T-cell (primary cell): ENCODE measurements at places on chromosomes 7 and 10. TPM values are rescaled to one million over a fixed set of nuclear protein-coding genes. Genes with fewer than 3 reads are reported as not detected.

- no peak for DNase-seq
- H3K27me3 ChIP-seq = peaks cover 3% of the 10 kb centered on the region
- no peaks in the 10 kb centered on the region for H3K36me3 ChIP-seq
- no peak overlapping the region for H3K27ac ChIP-seq
Observed at GRCh38 chr7:134287916-134288659, 28.6 kb downstream of the SLC35B4 start.

NPC1L1 gene
- total RNA-seq = 0.10 TPM

GRCh38 chr7:112081778-112082177, 124.4 kb downstream of the DOCK4 start:
- H3K27ac ChIP-seq = no peak overlapping the region
- DNase-seq = no peak
- no peaks in the 10 kb centered on the region for H3K4me1 ChIP-seq
- H3K27me3 ChIP-seq = peaks cover 4% of the 10 kb centered on the region
- no peak overlapping the region for H3K4me3 ChIP-seq

RBP3 gene
- total RNA-seq = not detected

DNA sequence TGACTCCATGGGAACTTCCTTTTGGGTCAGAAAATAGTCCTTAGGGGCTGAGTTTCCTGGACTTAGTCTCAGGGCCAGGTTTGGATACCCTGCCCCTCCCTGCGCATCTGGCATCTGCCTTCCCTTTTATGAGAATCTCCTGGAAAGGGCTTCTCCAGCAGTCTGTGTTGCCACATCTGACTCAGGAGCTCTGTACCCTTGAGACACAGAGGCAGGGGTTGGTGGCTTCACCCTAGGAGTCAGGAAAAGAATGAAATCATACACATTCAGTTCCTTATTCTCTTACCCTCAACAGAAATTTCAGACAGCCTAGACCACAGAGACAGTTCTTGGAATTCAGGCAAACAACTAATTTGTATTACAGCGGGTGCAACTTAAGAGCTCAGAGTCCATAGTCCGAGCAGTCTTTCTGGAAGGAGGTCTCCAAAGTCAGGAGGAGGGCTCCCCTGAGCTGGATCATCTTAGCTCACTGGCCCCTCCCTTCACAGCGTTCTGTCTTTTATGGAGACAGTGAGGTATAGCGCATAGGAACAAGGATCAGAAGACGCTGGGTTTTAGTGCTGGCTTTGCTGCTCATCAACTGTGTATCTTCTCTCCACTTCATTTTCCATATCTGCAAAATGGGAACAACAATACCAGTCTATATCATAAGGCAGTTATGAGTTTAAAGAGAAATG, 3.0 kb upstream of the PLAU start:
- peaks cover 64% of the 10 kb centered on the region for H3K27me3 ChIP-seq
- H3K27ac ChIP-seq = no peak overlapping the region
- peaks cover 38% of the 10 kb centered on the region for H3K4me1 ChIP-seq
- H3K36me3 ChIP-seq = no peaks in the 10 kb centered on the region
- DNase-seq = no peak

DNA sequence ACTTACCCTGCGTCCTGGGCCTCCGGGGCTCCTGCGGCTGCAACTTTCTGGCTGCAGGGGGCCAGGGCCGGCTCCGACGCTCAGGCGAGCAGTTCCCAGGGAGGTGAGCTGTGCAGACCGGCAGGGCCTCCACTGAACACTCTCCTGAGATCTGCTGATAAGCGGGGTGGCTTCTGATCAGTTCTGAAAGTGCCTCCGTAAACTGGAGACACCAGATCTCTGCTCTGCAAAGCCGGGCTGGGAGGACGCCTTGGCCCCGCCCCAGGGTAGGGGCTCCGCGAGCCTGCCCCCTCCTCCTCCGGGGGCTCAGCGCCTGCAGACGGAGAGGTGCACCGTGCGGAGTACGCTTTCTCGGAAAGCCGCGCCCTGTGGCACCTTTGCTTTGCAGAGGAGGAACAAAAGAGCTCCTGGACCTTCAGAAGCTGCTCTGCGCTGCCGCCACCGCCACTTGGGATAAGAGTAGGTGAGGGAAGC, 141.3 kb upstream of the VKORC1L1 start:
- H3K4me3 ChIP-seq = no peak overlapping the region
- H3K4me1 ChIP-seq = no peaks in the 10 kb centered on the region
- no peak overlapping the region for H3K27ac ChIP-seq
- DNase-seq = no peak
- H3K27me3 ChIP-seq = no peaks in the 10 kb centered on the region
- no peaks in the 10 kb centered on the region for H3K36me3 ChIP-seq

ASAH2 gene
- 3.7 TPM for total RNA-seq

VWC2 gene
- not detected for total RNA-seq

GRCh38 chr7:156629873-156630272, 10.7 kb upstream of the RNF32 start:
- H3K27me3 ChIP-seq = peaks cover 8% of the 10 kb centered on the region
- H3K4me3 ChIP-seq = no peak overlapping the region
- H3K36me3 ChIP-seq = no peaks in the 10 kb centered on the region
- no peak overlapping the region for H3K27ac ChIP-seq
- DNase-seq = no peak

DNA sequence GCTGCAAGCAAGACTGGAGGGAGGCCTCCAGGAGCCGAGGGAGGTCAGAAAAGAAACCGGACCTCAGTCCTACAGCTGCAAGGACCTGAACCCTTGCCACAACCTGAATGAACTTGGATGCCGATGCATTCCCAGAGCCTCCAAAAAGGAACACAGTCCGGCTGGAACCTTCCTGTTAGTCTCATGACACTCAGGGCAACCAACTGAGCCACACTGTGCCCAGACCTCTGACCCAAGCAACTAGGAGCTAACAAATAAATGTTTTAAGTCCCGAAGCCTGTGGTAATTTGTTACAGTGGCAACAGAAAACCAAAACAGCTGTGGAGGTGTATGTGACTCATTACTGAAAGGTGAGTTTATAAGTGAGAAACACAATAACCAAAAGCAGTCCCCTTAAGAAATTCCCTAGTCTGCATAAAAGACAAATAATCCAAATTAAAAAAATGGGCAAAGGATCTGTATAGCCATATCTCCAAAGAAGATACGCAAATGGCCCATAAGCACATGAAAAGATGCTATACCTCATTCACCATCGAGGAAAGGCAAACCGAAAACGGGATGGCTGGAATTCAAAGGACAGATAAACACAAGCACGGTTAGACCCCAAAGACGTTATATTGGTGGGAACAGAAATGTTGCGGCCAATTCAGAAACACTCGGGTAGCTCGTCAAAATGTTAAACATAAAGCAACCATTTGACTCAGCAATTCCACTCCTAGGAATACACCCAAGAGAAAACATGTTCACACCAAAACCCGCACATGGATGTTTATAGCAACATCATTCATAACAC, 24.8 kb downstream of the GNA12 start:
- no peak overlapping the region for H3K4me3 ChIP-seq
- no peaks in the 10 kb centered on the region for H3K36me3 ChIP-seq

PAX4 gene
- not detected for total RNA-seq

GRCh38 chr10:63713191-63714144, 192.3 kb downstream of the REEP3 start:
- peaks cover 2% of the 10 kb centered on the region for H3K27me3 ChIP-seq
- H3K36me3 ChIP-seq = no peaks in the 10 kb centered on the region
- H3K4me1 ChIP-seq = no peaks in the 10 kb centered on the region

HTRA1 gene
- total RNA-seq = not detected

DNA sequence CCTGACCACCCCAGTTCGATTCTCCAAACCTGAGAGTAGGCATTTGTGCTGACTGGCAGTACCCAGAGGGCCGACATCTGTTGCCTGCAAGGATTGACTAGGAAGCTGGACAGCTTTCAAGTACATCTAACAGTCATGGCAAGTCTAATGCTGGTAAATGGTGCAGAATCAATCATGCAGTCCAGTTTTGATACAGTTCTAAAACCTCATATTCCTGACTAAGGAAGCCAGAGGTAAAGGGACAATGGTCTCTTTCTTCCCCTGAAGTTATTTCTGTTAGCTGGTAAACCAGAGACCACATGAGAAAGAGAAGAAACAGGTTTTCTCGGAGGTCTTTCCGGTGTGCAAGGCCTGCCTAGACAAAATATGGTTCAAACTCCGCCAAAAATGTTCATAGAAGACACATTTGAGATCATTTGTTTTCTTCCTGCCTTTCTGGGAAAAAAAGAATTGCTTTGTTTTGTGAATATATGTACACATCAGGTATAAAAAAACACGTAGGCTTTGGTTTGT, 97.1 kb downstream of the WDR37 start:
- no peaks in the 10 kb centered on the region for H3K36me3 ChIP-seq
- H3K4me1 ChIP-seq = no peaks in the 10 kb centered on the region
- no peak overlapping the region for H3K4me3 ChIP-seq
- no peak overlapping the region for H3K27ac ChIP-seq
- no peak for DNase-seq

H2AZ2 gene
- total RNA-seq = 171 TPM

- no peak overlapping the region for H3K4me3 ChIP-seq
- H3K36me3 ChIP-seq = no peaks in the 10 kb centered on the region
- peaks cover 17% of the 10 kb centered on the region for H3K27me3 ChIP-seq
- no peak overlapping the region for H3K27ac ChIP-seq
- no peak for DNase-seq
Observed at GRCh38 chr7:75640201-75640600, 98.5 kb downstream of the HIP1 start.

AKR1C8 gene
- total RNA-seq = 1.6 TPM

DNA sequence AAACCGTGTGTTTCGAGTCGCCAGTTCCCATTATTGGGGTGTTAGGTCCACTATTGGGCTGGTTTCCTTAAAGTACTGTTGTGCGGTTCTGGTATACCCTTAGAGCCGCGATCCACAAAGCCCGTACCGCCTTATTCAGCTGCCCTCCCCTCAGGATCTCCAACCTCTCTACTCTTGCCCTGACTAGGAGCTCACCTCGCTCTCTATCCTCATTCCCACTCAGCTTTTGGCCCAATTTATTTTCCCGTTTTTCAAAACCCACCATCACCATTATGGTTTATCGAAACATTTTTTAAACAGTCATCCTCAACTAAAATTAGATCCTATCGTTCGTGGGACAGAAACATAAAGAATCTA, 461 bp upstream of the ETV1 start:
- DNase-seq = no peak
- H3K27ac ChIP-seq = no peak overlapping the region
- H3K36me3 ChIP-seq = no peaks in the 10 kb centered on the region
- peaks cover 32% of the 10 kb centered on the region for H3K4me1 ChIP-seq
- peak overlapping the region; percentile 61 for H3K4me3 ChIP-seq
- H3K27me3 ChIP-seq = no peaks in the 10 kb centered on the region

MNX1 gene
- total RNA-seq = 0.30 TPM

GRCh38 chr10:73877533-73878160, 3.3 kb upstream of the CAMK2G start:
- H3K4me1 ChIP-seq = peaks cover 41% of the 10 kb centered on the region
- DNase-seq = no peak
- H3K27me3 ChIP-seq = no peaks in the 10 kb centered on the region
- H3K4me3 ChIP-seq = no peak overlapping the region
- H3K36me3 ChIP-seq = no peaks in the 10 kb centered on the region

- no peaks in the 10 kb centered on the region for H3K4me1 ChIP-seq
- no peak overlapping the region for H3K4me3 ChIP-seq
- H3K27me3 ChIP-seq = no peaks in the 10 kb centered on the region
- DNase-seq = no peak
- no peaks in the 10 kb centered on the region for H3K36me3 ChIP-seq
Observed at GRCh38 chr7:123485187-123485586, 49.2 kb downstream of the IQUB start.

DNA sequence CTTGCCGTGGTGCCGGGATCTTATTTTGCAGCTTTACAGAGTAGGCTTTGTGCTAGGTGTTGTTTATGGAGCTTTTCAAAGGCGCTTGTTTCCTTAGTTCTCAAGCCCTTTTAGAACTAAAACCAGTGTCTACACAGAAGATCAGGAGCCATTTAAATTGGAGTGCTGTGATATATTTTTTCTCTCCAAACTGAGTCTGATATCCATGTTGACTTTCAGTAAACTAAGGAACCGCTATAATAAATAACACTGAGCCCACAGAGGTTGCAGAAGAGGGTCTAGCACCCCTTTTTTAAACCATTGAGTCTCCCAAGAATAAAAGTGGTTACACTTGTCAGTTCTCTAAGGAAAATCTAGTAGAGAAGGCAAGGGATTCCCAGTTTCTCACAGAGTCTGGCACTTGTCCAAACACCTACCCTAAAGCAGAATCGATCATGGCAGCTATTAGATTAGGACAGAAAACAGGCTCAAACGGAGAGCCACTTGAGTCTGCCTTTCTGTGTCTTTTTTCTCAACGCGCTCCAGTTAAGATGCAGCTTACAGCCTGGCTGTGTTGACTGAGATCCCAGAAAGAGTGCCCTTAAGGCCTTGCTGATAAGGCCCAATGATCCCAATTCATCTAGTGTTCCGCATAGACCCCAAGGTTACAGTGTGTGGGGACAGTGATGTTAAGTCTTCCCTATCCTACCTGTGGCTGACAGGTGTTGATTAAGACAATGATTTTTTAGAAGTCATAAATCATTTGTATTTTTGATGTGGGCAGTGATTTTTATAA, 804 bp downstream of the TMEM106B start:
- peaks cover 4% of the 10 kb centered on the region for H3K36me3 ChIP-seq
- peaks cover 14% of the 10 kb centered on the region for H3K4me1 ChIP-seq
- peak overlapping the region; percentile 99 for H3K27ac ChIP-seq
- peak overlapping the region; percentile 91 for H3K4me3 ChIP-seq
- no peaks in the 10 kb centered on the region for H3K27me3 ChIP-seq

GRCh38 chr10:13587391-13587790, 626 bp downstream of the PRPF18 start:
- peaks cover 11% of the 10 kb centered on the region for H3K4me1 ChIP-seq
- no peak overlapping the region for H3K27ac ChIP-seq
- DNase-seq = no peak
- H3K27me3 ChIP-seq = peaks cover 10% of the 10 kb centered on the region

ZNF800 gene
- total RNA-seq = 64.3 TPM

UNCX gene
- not detected for total RNA-seq

LMTK2 gene
- total RNA-seq = 21.6 TPM

DNA sequence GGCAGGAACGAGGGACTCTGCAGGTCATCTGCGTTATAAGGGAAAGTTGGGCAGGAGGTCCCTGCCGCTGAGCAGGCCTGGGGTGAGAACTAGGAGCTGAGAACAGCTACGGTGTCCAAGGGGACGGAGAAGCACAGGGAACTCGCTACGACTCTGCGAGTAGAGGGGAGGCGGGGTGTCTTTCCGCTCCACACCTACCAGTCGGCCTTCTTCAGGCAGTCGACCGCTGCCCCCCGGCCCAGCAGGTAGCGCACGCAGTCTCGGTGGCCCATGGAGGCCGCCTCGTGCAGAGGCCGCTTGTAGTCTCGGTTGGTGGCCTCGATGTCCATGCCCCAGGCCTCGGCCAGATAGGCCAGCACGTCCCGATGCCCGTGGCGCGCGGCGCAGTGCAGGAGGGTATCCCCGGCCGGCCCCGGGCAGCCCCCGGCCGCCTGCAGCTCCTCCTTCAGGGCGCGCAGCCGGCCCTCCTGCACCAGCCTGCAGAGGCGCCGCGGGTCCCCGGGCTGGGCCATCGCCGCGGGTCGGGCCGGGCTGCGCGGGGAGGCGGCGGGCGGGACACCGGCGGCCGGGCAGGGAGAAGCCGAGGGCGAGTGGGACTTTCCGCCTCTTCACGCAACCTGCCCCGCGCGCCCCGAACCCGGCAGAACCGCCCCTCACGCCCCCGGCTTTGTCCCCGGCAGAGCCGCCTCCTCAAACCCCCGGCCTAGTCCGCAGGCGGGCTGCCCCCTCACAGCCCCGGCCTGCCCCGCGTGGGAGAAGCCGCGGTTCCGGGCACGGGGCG, 660 bp downstream of the ANKRD16 start:
- H3K27ac ChIP-seq = peak overlapping the region; percentile 20
- peak; percentile 32 for DNase-seq
- no peaks in the 10 kb centered on the region for H3K27me3 ChIP-seq
- H3K4me1 ChIP-seq = peaks cover 31% of the 10 kb centered on the region
- H3K36me3 ChIP-seq = peaks cover 4% of the 10 kb centered on the region
